ENCODE measurements at places on chromosomes 4 and X. TPM values are rescaled to one million over a fixed set of nuclear protein-coding genes. Genes with fewer than 3 reads are reported as not detected.

- no peaks in the 10 kb centered on the region for H3K36me3 ChIP-seq
- no peaks in the 10 kb centered on the region for H3K4me1 ChIP-seq
- H3K27ac ChIP-seq, result no peak overlapping the region
- no peak for DNase-seq
- H3K27me3 ChIP-seq, result no peaks in the 10 kb centered on the region
- H3K4me3 ChIP-seq, result no peak overlapping the region
Observed at GRCh38 chr4:91502365-91502764, 801.4 kb upstream of the GRID2 start.

- H3K27me3 ChIP-seq, result no peaks in the 10 kb centered on the region
- H3K27ac ChIP-seq, result no peak overlapping the region
- H3K36me3 ChIP-seq, result no peaks in the 10 kb centered on the region
- H3K4me3 ChIP-seq, result no peak overlapping the region
Observed at GRCh38 chr4:79526641-79527565, 118.9 kb upstream of the GK2 start.

- no peaks in the 10 kb centered on the region for H3K36me3 ChIP-seq
- H3K4me1 ChIP-seq, result no peaks in the 10 kb centered on the region
- H3K4me3 ChIP-seq, result no peak overlapping the region
- H3K27me3 ChIP-seq, result no peaks in the 10 kb centered on the region
Observed at GRCh38 chrX:72492499-72492898, 80.1 kb downstream of the HDAC8 start.

DNA sequence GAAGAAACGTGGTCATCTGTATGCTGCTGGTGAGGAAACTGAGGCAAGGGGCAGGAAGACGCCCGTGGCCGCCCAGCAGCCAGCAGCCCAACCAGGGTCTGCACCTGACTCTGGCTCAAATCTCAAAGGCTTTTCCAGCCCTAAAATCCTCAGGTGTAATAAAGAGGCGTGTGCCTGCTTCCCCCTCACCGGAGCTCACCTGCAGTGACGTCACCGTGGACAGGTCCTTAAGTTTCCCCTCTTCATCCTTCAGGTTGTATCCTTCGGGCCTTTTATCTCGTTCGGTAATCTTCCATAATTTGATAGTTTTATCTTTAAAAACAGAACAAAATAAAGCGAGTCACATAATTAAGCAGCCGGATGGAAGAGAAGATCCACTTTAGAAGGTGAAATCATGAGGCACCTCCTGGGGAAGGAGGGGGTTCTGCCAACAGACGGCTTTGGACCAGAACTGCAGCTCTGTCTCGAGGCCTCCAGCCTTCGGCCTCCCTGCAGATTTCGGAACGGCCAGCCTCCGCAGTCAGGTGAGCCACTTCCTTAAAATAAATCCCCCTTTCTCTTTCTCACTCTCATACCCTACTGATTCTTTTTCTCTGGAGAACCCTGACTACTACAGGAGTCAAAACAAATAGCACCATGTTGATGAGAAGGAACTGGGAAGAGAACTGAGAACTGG lies 96.7 kb downstream of the PPP2R2C start:
- H3K36me3 ChIP-seq, result no peaks in the 10 kb centered on the region
- no peaks in the 10 kb centered on the region for H3K4me1 ChIP-seq
- DNase-seq, result no peak

GRCh38 chrX:65903750-65904149 lies 136.1 kb downstream of the VSIG4 start:
- H3K27me3 ChIP-seq, result no peaks in the 10 kb centered on the region
- H3K4me1 ChIP-seq, result no peaks in the 10 kb centered on the region
- H3K27ac ChIP-seq, result no peak overlapping the region

- no peak overlapping the region for H3K4me3 ChIP-seq
- no peak overlapping the region for H3K27ac ChIP-seq
- no peaks in the 10 kb centered on the region for H3K27me3 ChIP-seq
- DNase-seq, result no peak
- no peaks in the 10 kb centered on the region for H3K4me1 ChIP-seq
- H3K36me3 ChIP-seq, result no peaks in the 10 kb centered on the region
Observed at GRCh38 chrX:111447298-111447697, 35.3 kb upstream of the DCX start.

GRCh38 chr4:183873409-183874185 lies 31.5 kb upstream of the STOX2 start:
- no peaks in the 10 kb centered on the region for H3K36me3 ChIP-seq
- H3K4me1 ChIP-seq, result peaks cover 4% of the 10 kb centered on the region
- no peak overlapping the region for H3K27ac ChIP-seq
- no peak for DNase-seq
- no peak overlapping the region for H3K4me3 ChIP-seq

- no peak for DNase-seq
- no peak overlapping the region for H3K4me3 ChIP-seq
- H3K27ac ChIP-seq, result no peak overlapping the region
- no peaks in the 10 kb centered on the region for H3K36me3 ChIP-seq
Observed at GRCh38 chr4:26281881-26282280, 38.9 kb upstream of the RBPJ start.

- H3K4me1 ChIP-seq, result peaks cover 15% of the 10 kb centered on the region
- H3K4me3 ChIP-seq, result no peak overlapping the region
- no peak for DNase-seq
- H3K36me3 ChIP-seq, result no peaks in the 10 kb centered on the region
Observed at GRCh38 chr4:76489686-76490161, 54.7 kb downstream of the SHROOM3 start.

GRCh38 chr4:108810087-108810486 lies 47.2 kb upstream of the ETNPPL start:
- H3K27ac ChIP-seq, result no peak overlapping the region
- H3K4me3 ChIP-seq, result no peak overlapping the region
- no peaks in the 10 kb centered on the region for H3K27me3 ChIP-seq
- H3K4me1 ChIP-seq, result no peaks in the 10 kb centered on the region

Gene GDI1
- 93.3 TPM for total RNA-seq

Gene GLRA3
- total RNA-seq, result not detected

Gene MRPL1
- 133 TPM for total RNA-seq

Gene SLITRK4
- total RNA-seq, result not detected

Gene MAGEB2
- not detected for total RNA-seq

Data from stomach (tissue), 19 donors.